Progenitor cell of endocrine pancreas (in vitro differentiated cells): ENCODE measurements at places on chromosomes 3 and 15. TPM values are rescaled to one million over a fixed set of nuclear protein-coding genes. Genes with fewer than 3 reads are reported as not detected.

DNA sequence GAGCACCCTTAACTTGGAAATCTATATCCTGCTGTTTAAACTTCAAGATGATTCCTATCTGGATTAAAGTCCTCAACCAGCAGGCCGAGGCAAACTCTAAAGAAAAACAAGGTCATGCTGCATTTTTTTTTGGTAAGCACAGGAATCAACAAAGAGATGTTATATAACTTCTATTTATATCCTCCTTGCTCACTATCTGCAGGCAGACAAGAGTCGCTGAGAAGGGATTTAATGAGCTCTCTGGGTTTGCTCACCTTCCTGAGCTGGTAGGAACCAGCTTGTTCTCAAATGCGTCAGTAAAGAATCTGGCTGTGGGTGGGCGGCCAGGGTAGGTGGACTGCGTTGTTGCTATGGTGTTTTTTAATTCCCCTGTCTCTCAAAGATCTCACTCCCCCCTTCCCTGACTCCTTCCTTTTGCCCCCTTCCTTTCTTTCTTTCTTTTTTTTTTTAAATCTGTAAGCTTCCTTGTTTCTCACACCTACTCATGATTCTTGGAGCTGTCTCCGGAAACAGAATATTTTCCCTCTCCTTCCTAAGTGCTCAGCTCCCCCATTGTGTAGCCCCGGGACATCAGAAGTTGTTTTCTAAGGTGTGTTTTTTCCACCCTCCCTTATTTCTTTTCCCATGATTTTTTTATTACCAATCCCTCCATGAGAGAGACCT lies 228.8 kb upstream of the BHLHE40 start:
- DNase-seq, result no peak

DNA sequence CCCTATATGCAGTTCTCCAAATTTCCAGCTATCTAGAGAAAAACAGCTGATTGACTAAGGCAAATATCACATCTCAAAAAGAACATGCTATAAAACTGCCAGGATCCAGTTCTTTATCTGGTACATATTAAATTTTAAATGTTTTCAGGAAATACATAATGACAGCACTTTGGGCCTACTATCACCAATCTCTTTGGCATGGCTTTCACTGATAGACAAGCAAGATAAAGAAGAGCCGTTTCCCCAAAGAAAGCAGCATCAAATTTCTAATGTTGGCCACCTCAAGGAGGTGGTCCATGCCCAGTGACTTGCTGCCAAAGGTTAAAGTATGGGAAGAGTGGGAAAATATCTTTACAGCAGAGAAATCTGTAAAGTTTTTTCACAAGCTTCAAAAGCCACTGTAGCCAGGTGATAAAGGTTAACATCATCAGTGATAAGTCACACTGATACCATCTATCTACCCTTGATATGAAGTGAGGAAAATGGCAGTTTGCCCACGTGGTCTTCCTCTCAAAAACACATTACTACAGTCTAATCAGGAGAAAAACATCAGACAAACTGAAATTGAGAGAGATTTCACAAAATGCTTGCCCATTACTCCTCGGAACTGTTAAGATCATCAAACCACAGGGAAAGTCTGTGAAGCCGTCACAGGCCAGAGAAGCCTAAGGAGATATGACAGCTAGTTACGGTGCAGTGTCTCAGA lies 46.4 kb upstream of the C15orf61 start:
- DNase-seq, result no peak

- DNase-seq, result no peak
Measured at GRCh38 chr15:52180851-52181450, 10.2 kb downstream of the GNB5 start.

DNA sequence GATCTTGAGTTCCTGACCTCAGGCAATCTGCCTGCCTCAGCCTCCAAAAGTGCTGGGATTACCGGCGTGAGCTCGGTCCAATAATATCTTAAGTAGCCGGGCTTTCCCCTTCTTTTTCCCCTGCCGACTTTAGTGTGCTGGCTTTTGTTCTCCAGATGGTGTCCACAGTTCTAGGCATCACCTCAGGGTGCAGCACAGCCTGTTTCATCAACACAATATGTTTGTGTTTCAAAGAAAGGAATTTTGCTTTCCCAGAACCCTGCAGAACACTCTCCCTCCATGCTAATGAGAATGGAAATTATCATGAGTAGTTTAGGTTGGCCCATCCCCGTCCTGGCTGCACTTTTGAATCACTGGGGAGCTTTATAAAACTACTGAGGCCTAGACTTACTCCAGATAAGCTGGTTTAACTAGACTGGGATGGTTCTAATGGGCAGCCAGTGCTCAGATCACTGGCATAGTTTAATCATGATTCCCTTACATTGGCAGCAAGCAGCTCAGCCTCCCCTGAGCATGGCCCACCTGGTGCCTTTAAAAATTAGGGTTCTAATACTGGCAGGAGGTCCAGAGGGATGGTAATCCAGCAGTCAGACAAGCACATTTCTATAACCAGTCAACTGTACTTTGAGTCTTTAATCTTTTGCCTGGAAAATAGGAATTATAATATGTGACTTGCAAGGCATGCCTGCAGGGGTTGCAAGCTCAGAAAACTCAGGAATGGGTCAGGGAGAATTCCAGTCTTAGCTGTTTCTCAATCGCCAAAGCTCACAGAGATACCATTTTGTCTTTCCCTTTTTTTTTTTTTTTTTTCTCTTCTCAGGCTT lies 127.6 kb upstream of the RASGRP1 start:
- no peak for DNase-seq

GRCh38 chr15:88493844-88494243 lies 26.3 kb downstream of the MRPS11 start:
- DNase-seq, result no peak

DNA sequence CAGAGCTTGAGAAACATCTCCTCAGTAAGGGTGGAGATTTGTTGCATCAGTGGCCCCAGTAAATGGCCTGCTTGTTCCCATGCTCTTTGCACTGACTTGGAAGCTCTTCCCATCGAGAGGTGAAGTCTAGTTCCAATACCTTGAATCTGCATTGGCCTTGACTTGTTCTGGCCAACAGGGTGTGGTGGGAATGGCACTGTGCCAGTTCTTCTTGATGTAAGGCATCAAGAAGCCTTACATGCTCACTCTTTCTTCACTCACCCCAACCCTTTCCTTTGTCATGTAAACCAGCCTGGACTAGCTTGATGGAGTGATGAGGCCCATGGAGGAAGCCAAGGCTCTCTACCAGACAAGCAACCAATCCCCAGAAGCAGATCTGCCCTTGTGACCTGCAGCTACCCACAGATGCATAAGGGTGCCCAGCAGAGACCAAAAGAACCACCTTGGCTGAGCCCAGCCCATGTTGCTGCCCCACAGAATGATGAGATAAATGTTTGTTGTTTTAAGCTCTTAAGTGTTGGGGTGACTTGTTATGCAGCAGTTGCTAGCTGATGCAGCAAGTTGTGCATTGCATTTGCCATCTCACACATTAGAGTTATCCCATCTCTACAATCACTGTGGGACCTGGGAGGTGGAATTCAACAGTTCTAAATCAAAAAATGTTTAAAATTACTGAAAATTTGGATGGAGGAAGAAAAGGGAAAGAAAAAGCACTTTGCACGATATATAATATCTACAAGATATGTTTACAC lies 11.1 kb upstream of the MGLL start:
- no peak for DNase-seq

DNA sequence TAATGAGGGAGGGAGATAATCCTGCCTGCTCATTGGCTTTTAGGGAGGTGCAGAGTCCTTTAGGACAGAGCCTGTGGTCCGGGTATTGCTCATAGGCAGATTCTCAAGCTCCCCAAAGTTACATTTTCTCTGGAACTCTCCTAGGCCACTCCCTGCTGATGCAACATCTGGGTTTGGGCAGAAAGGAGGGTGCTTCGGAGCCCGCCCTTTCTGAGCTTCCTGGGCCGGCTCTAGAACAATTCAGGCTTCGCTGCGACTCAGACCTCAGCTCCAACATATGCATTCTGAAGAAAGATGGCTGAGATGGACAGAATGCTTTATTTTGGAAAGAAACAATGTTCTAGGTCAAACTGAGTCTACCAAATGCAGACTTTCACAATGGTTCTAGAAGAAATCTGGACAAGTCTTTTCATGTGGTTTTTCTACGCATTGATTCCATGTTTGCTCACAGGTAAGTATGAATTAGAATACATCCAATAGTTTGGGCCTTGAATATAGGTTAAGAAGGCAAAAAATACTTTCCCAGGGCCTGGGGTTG lies at the start of gene IL20RB:
Gene IL20RB (plus strand): TSS at position 233 of the 538 bp plus-strand sequence. CDS start 131 bp downstream, at position 364.
- no peak for DNase-seq

DNA sequence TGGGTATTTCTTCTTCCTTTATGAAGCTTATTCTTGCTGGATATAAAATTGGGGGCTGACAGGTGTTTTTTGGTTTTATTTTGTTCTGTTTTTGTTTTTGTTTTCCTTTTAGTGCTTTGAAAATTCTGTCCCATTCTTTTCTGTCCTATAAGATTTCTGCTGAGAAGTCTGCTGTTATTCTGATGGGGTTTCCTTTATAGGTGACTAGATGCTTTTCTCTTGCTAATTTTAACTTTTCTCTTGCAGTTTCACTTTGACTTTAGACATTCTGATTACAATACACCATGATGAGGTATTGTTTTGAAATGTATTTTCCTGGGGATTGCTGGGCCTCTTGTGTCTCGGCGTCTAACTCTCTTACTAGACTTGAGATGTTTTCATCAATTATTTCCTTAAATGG lies 22.8 kb downstream of the TTC14 start:
- DNase-seq, result no peak

DNA sequence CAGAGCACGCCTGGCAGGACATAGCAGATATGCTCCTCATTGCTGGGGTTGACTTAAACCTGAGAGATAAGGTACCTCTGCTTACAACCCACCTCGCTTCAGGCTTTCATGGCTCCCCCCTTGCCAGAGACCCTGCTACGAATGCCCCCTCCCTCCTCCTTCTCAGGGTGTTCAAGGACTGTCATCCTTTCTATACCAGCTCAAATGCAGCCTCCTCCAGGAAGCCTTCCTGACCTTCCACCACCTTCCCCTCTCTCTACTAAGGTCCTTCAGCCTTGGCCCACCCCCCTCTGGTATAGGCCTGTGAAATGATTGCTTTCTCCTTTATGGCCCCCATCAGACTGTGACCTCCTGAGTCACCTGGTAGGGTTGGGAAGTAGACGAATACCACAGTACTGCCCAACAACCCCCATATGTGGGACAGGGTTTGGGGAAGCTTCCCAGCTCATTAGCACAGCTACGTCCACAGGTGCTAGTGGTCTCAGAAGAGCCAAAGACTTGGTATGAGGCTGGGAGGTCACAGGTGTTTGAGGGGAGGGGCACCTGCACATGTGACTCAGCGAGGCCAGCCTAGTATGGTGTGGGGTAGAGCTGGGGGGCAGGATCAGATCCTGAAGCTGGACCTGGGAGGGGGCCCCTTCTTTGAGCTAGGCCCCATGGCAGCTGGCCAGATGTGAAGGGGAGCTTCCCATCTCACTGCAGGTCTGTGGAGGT lies 32.0 kb downstream of the ANKDD1A start:
- DNase-seq, result no peak

GRCh38 chr3:3053974-3054373 lies 56.2 kb downstream of the IL5RA start:
- DNase-seq, result no peak

GRCh38 chr15:98671060-98672008 lies 23.0 kb downstream of the IGF1R start:
- DNase-seq, result no peak

DNA sequence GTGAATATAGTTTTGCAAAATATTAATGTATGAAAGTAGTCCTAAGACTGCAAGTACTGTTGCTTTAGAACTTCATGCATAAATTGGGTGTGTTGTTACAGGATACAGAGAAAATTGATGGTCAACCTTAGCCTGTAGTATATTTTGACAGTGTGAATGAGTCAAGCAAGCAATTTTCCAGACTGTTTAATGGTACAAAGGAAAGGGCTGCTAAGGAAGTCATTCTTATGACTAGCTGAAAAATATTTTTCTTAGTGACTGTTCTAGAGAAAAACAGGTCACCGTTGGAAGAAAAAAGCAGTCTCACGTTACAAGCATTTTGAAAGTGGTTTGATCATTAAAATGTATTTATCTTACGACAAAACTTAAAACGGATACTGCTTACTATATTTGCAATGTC lies 49.2 kb downstream of the MBNL1 start:
- DNase-seq, result no peak

DNA sequence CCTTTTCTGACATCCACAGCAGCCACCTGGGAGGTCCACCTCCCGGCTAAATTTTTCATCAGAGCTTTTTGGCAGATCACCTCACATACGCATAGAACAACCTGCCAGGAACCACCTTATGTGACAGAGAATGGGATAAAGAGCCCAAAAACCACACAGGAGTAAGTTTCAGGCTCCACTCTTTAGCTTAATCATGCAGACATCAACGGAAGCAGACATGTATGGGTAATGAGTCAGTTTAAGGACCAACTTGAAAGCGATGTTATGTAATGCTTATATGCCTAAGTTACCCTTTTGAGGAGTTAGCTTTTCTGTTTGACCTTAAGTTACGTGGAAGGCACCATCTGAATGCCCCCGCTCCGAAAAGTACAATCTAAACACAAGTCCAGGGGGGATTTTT lies 183.3 kb upstream of the BHLHE40 start:
- no peak for DNase-seq

GRCh38 chr15:80695911-80696661 lies 976 bp downstream of the ABHD17C start:
- DNase-seq, result no peak

GRCh38 chr15:99105514-99106341 lies 848 bp downstream of the SYNM start:
- DNase-seq, result peak; percentile 30

- no peak for DNase-seq
Measured at GRCh38 chr3:64880916-64881315, 193.1 kb upstream of the ADAMTS9 start.

The SERPINI1 gene
- total RNA-seq, result 10.7 and 11.7 TPM in 2 replicates

The GOLGA8S gene
- total RNA-seq, result 0.81 and 0.84 TPM in 2 replicates

The CHSY1 gene
- total RNA-seq, result 33.2 and 36.7 TPM in 2 replicates

The GXYLT2 gene
- 6.0 and 7.4 TPM in 2 replicates for total RNA-seq

The CADPS gene
- 145 and 149 TPM in 2 replicates for total RNA-seq

The GOLGA6L4 gene
- 10.0 and 11.7 TPM in 2 replicates for total RNA-seq

The TMCO5A gene
- total RNA-seq, result not detected in 2 replicates

The HEG1 gene
- 4.1 and 7.2 TPM in 2 replicates for total RNA-seq

The EOMES gene
- total RNA-seq, result 0.11 TPM in 1 of 2 replicates, not detected in the other

The FANCD2OS gene
- not detected in 2 replicates for total RNA-seq
